ENCODE measurements at places on chromosomes 4 and X. TPM values are rescaled to one million over a fixed set of nuclear protein-coding genes. Genes with fewer than 3 reads are reported as not detected.

DNA sequence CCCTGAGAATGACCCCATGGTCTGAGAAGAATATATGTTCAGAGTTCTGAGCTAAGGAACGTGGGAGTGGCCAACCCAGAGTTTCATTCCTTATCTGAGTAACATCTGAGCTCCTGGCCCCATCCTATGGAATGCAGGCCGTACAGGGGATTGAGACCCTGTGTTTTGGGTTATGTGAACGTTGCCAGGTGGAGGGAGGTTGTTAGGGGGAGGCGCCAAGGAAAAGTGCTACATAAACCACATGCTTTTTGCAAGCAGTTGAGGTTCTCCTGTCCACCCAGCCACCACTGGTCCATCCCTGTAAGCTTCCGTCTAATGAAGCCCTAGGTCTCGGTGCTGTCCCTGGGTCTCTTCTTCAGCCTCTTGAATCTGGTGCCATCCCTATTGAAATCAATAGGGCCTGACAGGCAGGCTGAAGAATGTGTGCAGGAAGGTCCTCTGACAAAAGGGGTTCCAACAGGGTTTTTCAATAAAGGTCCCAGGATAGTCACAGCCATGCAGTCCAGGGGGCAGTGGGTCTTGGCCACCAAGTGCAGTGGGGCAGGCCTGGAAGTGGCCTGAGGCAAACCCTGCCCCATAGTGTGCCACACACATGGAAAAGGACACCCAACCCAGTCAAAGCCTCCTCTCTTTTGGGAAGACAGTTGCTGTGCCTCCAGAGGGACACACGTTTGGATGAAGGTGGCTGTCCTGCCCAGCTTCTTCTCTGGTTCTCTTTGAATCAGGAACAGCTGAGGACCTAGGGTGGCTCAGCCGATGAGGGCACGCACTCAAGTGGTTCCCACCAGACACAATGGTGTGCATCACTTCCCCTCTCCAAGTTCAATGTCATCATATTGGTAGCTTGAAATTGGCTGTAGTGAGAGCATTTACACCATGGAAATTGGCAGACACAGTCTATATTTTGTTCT lies 53.5 kb downstream of the HTRA3 start:
- no peaks in the 10 kb centered on the region for H3K27me3 ChIP-seq
- H3K36me3 ChIP-seq = no peaks in the 10 kb centered on the region
- H3K4me3 ChIP-seq = no peak overlapping the region
- H3K4me1 ChIP-seq = peaks cover 9% of the 10 kb centered on the region
- DNase-seq = no peak

The GASK1B gene
- 17.3 TPM for total RNA-seq

DNA sequence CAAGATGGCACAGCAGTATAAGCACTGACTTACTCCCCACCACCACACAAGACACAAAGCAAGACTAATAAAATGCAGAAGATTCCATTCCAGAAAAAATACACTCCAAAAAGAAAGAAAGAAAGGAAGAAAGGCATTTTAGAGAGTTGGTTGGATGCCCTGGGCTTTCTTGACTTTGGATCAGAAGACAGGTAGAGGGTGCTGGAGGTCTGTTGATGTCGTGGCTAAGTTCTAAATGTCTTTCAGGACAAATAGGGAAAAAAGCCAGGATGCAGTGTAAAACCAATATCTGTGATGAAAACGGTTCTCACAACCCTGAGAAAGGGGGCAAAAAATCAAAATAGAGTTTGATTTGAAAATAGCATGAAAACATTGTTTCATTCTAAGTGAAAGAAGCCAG lies 555.2 kb upstream of the PRKX start:
- no peak overlapping the region for H3K4me3 ChIP-seq
- DNase-seq = no peak
- no peaks in the 10 kb centered on the region for H3K36me3 ChIP-seq
- no peaks in the 10 kb centered on the region for H3K27me3 ChIP-seq

GRCh38 chr4:8067274-8067936 lies 91.2 kb downstream of the ABLIM2 start:
- no peak for DNase-seq
- no peaks in the 10 kb centered on the region for H3K27me3 ChIP-seq
- no peak overlapping the region for H3K4me3 ChIP-seq
- H3K27ac ChIP-seq = no peak overlapping the region
- H3K36me3 ChIP-seq = no peaks in the 10 kb centered on the region
- no peaks in the 10 kb centered on the region for H3K4me1 ChIP-seq

The CTAG1A gene
- total RNA-seq = not detected

The LNX1 gene
- total RNA-seq = 2.0 TPM

DNA sequence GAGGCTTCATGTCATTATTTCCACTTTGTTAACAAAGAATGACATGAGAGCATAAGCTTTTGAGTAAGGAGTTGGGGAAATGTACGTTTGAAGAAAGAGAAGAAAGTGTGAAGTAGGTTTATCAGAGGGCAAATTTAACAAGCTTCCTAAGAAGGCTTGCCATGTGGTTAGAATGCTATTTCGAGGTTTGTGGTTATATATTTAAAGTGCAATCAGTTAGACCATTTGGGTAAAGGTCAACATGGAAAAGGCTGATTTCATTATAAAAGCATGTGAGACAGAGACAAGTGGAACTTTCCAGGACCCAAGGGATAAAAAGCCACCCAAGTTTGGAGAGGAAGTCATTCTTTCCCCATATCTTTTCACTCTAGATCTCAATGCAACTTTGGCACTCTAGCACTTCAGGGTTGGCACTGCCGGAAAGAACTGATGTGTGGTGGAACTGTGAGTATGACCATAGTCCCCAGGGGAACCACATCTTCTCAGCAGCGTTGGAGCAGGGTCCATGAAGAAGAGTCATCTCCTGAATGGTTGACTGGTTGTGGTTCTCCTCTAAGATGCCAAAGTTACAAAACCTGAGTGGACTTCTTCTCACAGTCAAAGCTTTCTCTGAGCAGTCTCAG lies 529.9 kb downstream of the MID1IP1 start:
- H3K36me3 ChIP-seq = no peaks in the 10 kb centered on the region
- H3K27me3 ChIP-seq = no peaks in the 10 kb centered on the region
- H3K4me1 ChIP-seq = peaks cover 3% of the 10 kb centered on the region
- no peak overlapping the region for H3K27ac ChIP-seq

DNA sequence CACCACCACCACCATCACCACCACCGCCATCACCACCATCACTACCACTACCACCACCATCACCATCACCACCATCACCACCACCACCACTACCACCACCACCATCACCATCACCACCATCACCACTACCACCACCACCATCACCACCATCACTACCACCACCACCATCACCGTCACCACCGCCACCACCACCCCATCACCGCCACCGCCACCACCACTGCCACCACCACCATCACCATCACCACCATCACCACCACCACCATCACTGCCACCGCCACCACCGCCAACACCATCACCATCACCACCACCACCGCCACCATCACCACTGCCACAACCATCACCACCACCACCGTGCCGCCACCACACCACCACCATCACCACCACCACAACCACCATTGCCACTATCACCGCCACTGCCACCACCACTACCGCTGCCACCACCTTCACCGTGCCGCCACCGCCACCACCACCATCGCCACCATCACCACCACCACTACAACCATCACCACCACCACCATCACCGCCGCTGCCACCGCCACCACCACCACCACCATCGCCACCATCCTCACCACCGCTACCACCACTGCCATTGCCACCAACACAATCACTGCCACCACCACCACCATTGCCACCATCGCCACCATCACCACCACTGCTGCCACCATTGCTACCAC lies 1511.3 kb upstream of the AGA start:
- H3K4me3 ChIP-seq = no peak overlapping the region
- no peaks in the 10 kb centered on the region for H3K4me1 ChIP-seq
- no peaks in the 10 kb centered on the region for H3K27me3 ChIP-seq
- no peak for DNase-seq

GRCh38 chr4:159042097-159042605 lies 60.7 kb upstream of the RAPGEF2 start:
- DNase-seq = peak; percentile 31
- no peaks in the 10 kb centered on the region for H3K27me3 ChIP-seq
- H3K4me3 ChIP-seq = no peak overlapping the region
- H3K4me1 ChIP-seq = peaks cover 8% of the 10 kb centered on the region
- H3K36me3 ChIP-seq = no peaks in the 10 kb centered on the region

The ARSD gene
- total RNA-seq = 32.7 TPM

GRCh38 chr4:156615066-156615531 lies 356.5 kb downstream of the PDGFC start:
- no peaks in the 10 kb centered on the region for H3K36me3 ChIP-seq
- H3K27me3 ChIP-seq = no peaks in the 10 kb centered on the region

The ABRAXAS1 gene
- 14.6 TPM for total RNA-seq

DNA sequence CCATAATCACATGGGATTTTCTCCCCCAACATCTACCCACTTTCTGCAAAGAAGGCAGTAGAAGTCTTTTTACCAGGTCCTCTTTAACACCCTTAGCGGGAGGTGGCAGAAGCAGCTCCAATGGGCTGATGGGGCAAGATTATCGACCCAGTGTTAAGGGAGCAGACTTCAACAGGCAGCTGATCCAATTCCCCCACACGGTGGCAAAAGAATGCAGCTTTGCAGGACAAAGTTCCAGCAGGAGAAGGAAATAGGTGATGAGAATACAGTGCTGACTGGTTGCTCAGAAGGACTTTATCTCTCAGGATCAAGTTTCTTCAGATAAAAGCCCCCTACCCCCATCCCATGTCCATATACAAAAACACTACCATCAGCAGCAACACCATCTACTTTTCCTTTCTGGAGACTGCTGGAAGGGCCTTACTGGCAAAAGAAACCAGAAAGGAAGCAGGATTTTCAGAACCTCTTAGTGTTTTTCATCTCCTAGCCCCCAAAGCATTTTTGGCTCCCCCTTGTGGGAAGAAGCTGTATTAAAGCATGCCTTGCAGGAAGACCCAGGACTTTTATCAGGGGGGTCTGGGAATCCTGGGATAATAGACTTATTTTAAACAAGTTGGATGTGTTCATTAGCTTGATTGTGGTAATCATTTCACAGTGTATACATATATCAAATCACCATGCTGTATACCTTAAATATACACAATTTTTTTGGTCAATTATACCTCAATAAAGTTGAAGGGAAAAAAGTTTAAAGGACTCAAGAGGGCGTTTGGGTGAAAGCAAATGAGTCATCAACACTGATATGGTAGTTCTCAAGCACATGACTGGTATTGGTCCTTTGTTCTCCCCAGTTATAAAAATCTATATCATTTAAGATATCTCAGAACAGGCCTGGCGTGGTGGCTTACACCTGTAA lies 146.4 kb downstream of the GPC3 start:
- no peak overlapping the region for H3K4me3 ChIP-seq
- no peaks in the 10 kb centered on the region for H3K27me3 ChIP-seq
- H3K4me1 ChIP-seq = peaks cover 5% of the 10 kb centered on the region
- no peaks in the 10 kb centered on the region for H3K36me3 ChIP-seq
- DNase-seq = peak; percentile 53

The KIAA0232 gene
- 28.7 TPM for total RNA-seq

The PCDH7 gene
- 206 TPM for total RNA-seq

- H3K4me1 ChIP-seq = peaks cover 22% of the 10 kb centered on the region
- H3K27me3 ChIP-seq = no peaks in the 10 kb centered on the region
- no peak overlapping the region for H3K4me3 ChIP-seq
Observed at GRCh38 chr4:122712782-122713181, 19.7 kb upstream of the BBS12 start.

- no peaks in the 10 kb centered on the region for H3K36me3 ChIP-seq
- H3K4me3 ChIP-seq = no peak overlapping the region
- H3K27ac ChIP-seq = no peak overlapping the region
- no peak for DNase-seq
- H3K4me1 ChIP-seq = no peaks in the 10 kb centered on the region
Observed at GRCh38 chrX:126393284-126393683, 159.3 kb downstream of the DCAF12L1 start.

- DNase-seq = peak; percentile 44
- no peak overlapping the region for H3K4me3 ChIP-seq
- H3K4me1 ChIP-seq = no peaks in the 10 kb centered on the region
- peak overlapping the region; percentile 23 for H3K27ac ChIP-seq
Observed at GRCh38 chrX:80812176-80812575, 2.5 kb upstream of the BRWD3 start.

DNA sequence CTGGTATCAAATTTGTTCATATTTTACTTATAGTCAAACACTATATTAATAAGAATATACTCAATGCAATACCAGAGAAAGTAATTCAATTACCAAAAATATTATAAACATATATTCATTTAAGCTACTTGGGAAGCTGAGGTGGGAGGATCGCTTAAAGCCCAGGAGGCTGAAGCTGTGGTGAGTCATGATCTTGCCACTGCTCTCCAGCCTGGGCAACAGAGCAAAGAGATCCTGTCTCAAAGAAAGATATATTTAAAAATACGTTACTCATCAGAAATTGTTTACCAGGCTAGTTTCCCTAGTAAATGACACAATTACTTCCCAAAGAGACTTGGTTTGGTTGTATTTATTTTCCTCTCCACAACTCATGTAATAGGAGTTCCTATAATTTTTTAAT lies 433.6 kb downstream of the GASK1B start:
- H3K4me3 ChIP-seq = no peak overlapping the region
- no peaks in the 10 kb centered on the region for H3K27me3 ChIP-seq
- DNase-seq = peak; percentile 10
- no peaks in the 10 kb centered on the region for H3K4me1 ChIP-seq

DNA sequence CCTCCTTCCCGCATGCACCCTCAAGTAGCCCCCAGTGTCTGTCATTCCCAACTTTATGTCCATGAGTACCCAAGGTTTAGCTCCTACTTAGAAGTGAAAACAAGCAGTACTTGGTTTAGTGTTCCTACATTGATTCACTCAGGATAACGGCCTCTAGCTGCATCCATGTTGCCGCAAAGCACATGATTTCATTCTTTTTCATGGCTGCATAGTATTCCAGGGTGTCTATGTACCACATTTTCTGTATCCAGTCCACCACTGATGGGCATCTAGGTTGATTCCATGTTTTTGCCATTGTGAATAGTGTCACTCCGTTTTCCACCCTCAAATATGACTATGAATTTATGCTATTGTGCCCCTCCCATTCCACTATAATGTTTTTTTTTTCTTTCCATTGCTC lies 130.5 kb upstream of the MXRA5 start:
- H3K4me3 ChIP-seq = no peak overlapping the region
- no peaks in the 10 kb centered on the region for H3K36me3 ChIP-seq
- no peaks in the 10 kb centered on the region for H3K4me1 ChIP-seq

The FGFBP2 gene
- not detected for total RNA-seq

- no peak overlapping the region for H3K27ac ChIP-seq
- H3K27me3 ChIP-seq = no peaks in the 10 kb centered on the region
- H3K4me3 ChIP-seq = no peak overlapping the region
- H3K4me1 ChIP-seq = no peaks in the 10 kb centered on the region
Observed at GRCh38 chr4:22573198-22573597, 57.3 kb upstream of the ADGRA3 start.

The ARHGAP24 gene
- total RNA-seq = 10.4 TPM

The HSFX1 gene
- 5.2 TPM for total RNA-seq

The SAGE1 gene
- total RNA-seq = not detected

Data from cardiac muscle cell (in vitro differentiated cells and primary cell).